SJCRH30 (cell line): ENCODE measurements at places on chromosomes 2 and 18. TPM values are rescaled to one million over a fixed set of nuclear protein-coding genes. Genes with fewer than 3 reads are reported as not detected.

DNA sequence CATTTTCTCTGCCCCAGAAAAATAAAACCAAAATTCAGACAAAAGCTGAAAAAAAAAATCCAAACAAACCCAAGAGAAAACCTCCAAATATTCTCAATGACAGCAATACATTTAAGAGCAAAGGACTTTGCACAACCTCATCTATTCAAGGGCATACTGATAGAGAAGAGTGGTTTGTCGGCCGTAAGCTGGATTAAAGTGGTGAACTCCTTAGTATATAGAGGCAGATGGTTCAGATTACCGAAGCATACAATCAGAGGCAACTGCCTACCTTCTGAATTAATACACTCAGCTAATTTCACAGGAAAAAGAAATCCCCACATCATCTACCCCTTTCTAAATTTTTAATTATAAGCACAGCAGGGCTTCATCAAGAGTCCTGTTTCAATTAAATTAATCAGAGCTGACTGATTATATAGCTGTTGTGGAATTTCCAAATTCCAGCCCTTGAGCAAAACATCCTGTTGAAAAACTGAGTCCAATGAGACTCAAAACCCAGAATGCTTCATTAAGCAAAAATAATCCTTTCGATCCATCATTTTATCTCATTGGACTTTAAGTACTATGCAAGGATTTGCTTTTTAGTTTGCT is at the start of gene CPLX4:
CPLX4 (minus strand) TSS at position 190 of the 591 bp plus-strand sequence; CDS start at position 3, 187 bp downstream.
- no peak within 1 kb of the TSS for H3K27ac ChIP-seq
- no peaks in the 10 kb centered on the region for H3K4me1 ChIP-seq
- H3K36me3 ChIP-seq: no peaks in the 10 kb centered on the region
- H3K27me3 ChIP-seq: no peaks in the 10 kb centered on the region
- DNase-seq: no peak
- H3K4me3 ChIP-seq: no peak within 1 kb of the TSS

DNA sequence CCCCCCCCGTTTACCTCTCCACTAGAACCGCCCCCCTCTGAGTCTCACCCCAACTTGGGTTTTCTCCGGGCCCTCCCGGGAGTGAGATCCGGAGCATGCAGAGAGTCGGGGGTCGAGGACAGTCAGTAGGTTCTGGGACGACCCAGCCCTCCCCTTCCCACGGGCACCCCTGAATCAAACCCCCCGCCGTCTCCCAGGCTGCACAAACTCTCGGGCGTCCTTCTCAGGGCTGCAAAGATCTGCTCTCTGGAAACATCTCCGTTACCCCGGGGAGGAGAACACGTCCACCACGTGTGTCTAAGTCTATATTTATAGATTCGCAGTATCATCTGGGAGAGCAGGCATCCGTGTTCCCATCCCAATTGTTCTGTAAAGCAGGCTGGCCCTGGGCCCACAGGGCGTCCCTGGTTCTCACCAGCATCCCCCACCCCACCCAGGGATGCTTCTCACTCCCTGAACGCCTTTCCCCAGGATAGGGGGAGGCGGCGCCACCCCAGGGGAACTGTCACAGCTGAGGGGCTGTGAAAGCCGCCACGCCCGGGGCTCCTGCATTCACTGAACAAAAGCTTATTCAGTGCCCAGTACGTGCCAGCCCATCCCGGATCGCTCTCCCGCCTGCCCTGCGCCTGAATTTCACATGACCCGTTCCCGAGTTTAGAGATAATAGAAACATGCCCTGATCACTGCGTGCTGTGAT is 765 bp upstream of the DIPK1C start:
- DNase-seq: no peak
- no peak overlapping the region for H3K4me3 ChIP-seq
- H3K27me3 ChIP-seq: no peaks in the 10 kb centered on the region
- no peaks in the 10 kb centered on the region for H3K36me3 ChIP-seq
- H3K4me1 ChIP-seq: no peaks in the 10 kb centered on the region

GRCh38 chr18:8900552-8900951 is 195.2 kb downstream of the MTCL1 start:
- H3K36me3 ChIP-seq: no peaks in the 10 kb centered on the region
- DNase-seq: no peak
- H3K4me1 ChIP-seq: no peaks in the 10 kb centered on the region
- no peak overlapping the region for H3K4me3 ChIP-seq

DNA sequence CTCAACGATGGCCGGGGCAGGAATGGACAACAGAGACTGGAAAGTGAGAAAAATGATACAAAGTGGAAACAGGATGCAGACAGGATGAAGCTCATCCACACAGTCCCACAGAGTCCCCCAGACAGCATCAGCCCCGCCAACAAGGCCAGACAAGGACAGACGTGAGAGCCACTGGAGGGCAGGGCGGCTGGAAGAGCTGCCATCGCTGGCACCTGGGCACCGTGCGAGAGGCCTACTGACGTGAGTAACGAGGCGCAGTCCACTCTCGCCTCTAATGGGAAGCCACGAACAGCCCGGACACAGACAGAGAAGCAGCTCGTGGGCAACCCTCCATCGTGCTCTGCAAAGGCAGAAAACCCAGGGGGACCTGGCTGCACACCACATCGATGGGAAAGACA is 17.1 kb downstream of the HDAC4 start:
- DNase-seq: no peak
- no peaks in the 10 kb centered on the region for H3K4me1 ChIP-seq
- no peak overlapping the region for H3K4me3 ChIP-seq
- H3K27ac ChIP-seq: no peak overlapping the region
- H3K27me3 ChIP-seq: no peaks in the 10 kb centered on the region
- no peaks in the 10 kb centered on the region; the same call in 1 of the 2 replicates for H3K36me3 ChIP-seq

DNA sequence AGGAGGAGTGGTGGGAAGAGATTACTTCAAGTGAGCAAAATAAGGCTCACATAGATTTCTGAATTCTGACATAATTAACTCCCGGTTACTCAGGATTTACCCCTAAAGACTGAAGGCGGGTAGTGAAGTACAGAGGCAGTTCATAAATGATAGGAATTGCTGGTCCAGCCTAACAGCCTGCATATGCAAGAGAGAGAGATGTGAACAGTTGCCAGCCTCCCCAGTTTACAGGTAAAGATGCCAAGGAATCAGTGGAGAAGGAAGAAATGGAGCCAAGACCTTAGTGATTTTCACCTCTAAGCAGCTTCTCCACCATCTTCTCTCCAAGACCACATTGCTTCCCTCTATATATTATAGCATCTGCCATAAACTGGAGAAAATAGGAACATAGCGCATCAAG is 91.8 kb upstream of the THUMPD2 start:
- no peaks in the 10 kb centered on the region for H3K27me3 ChIP-seq
- H3K4me3 ChIP-seq: no peak overlapping the region
- no peak overlapping the region for H3K27ac ChIP-seq
- DNase-seq: no peak
- no peaks in the 10 kb centered on the region for H3K36me3 ChIP-seq

PLGLB2 gene
- 0.28 and 0.40 TPM in 2 replicates for total RNA-seq

HOXD9 gene
- 3.9 and 4.4 TPM in 2 replicates for total RNA-seq

DNA sequence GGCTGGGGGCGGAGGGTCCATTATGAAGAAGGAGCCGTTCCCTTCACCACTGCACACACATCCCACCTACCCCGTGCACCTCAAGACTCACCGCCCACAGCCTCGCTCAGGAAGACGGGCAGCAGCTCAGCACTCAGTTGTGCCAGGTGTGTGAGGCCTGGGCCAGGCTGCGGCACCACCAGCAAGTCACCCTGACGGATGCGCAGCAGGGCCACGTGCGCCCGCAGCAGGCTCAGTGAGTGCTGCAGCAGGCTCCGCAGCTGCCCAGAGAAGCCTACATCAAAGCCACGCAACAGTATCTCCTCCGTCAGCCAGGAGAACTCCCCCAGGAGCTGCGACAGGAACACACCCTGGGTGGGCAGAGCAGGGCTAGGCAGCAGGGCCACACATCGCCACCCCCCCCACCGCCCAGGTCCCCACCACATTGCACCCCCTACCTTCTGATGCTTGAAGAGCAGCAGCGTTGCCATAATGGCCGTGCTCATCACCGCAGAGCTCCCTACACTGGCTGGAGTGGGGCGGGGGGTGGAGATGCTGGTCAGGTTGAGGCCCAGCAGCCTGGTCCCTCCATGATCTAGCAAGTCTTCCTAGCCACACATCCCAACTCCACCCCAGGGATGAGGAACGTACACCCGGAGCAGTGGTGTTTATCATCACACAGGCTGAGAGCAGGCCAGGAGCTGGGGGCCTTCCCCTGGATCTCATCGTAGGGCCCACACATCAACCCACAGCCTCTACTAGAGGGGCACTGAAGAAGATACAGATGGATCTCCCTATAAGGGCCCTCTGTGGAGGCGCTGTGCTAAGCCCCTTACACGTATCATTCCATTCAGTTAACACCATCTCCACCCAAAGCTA is 10.2 kb downstream of the GPAT2 start:
- H3K4me1 ChIP-seq: peaks cover under 1% of the 10 kb centered on the region; the same call in 1 of the 2 replicates
- no peak overlapping the region for H3K4me3 ChIP-seq
- no peak overlapping the region for H3K27ac ChIP-seq
- DNase-seq: no peak

UGT1A10 gene
- not detected in 2 replicates for total RNA-seq

- no peak overlapping the region for H3K27ac ChIP-seq
- DNase-seq: no peak
- H3K4me3 ChIP-seq: no peak overlapping the region
Measured at GRCh38 chr2:40510304-40510703, 58.4 kb upstream of the SLC8A1 start.

DNA sequence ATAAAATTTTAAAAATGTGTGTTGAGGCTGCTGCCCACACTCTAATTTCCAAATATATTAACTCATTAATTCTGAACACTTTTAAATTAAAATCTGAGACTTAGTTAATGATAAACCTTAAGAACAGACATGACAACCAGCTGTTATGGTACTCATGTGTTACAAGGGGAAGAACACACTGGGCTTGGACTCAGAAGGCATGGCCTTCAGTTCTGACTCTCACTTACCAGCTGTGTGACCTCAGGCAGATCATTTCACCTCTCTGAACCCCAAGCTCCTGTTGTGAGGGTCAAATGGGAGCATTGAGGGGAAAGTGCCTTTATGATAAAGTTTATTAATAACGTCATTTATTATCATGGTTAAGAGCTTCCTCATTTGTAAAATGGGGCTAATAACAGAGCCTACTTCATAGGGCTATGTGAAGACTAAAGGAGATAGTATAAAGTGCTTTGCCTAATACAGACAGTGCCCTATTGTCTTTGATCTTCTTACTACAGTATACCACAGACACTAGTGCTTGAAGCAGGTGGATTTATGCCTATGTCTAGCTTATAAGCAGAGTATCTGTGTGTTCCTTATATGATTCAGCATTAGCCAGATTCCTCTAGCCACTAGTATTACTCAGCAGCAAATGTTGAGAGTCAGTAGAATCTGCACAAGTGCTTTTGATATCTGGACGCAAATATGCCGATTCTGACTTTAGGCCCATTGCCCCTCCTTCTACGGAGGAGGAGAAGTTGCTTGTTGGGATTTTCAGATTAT is 99.6 kb downstream of the SGPP2 start:
- no peaks in the 10 kb centered on the region for H3K27me3 ChIP-seq
- H3K4me1 ChIP-seq: no peaks in the 10 kb centered on the region
- H3K27ac ChIP-seq: no peak overlapping the region

GRCh38 chr18:36374262-36374661 is 76.7 kb downstream of the FHOD3 start:
- H3K4me1 ChIP-seq: no peaks in the 10 kb centered on the region
- H3K27ac ChIP-seq: no peak overlapping the region
- no peak for DNase-seq
